HTR-8/SVneo (cell line): ENCODE measurements at places on chromosomes 3 and 15.

GRCh38 chr15:44536962-44537734 lies at the start of gene EIF3J:
EIF3J (plus strand) TSS chr15:44537147; CDS start chr15:44537195, 48 bp downstream.
- peak; percentile 94 for DNase-seq

DNA sequence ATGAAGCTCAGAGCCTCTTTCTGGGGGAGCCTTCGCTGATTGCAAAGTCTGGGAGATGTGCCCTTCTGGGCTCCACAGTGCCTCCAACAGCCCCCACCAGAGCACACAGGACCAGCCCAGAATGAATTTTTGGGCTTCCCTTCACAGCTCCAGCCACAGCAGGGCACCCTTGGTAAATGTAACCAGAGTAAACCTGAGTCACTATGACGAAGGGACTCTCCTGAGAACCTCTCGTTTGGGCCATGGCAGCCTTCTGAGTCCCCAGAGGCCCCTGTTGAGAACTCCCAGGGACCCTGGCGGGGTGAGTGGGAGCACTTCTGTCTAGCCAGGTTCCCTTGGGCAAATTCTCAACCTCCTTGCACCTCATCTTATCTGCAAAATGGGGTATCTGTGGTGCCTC lies 20.8 kb downstream of the FAM3D start:
- no peak for DNase-seq

DNA sequence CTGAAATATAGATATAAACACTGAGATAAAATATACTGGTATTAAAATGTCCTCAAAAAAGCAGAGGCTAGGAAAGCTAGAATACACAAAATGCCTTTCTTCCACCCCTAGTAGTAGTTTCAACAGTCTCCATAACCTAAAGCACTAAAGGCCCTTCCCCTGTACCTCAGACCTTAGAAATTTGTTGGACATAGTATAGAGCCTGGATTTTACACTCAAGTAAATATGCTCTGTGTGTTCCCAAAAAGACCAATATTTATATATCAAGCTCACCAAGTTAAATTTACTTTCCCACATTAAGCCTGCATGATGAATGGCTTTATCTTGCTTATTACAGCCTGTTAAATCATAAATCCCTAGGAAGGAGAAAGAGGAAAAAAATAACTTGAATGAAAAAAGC lies 378.7 kb upstream of the AZI2 start:
- no peak for DNase-seq

- DNase-seq, result no peak
Observed at GRCh38 chr3:195828762-195829161, 17.0 kb upstream of the MUC4 start.

- no peak for DNase-seq
Observed at GRCh38 chr3:119318876-119319275, 24.7 kb downstream of the ARHGAP31 start.

GRCh38 chr3:4773583-4773982 lies 205.7 kb upstream of the BHLHE40 start:
- DNase-seq, result no peak

GRCh38 chr3:52086461-52086860 lies 30.1 kb upstream of the DUSP7 start:
- no peak for DNase-seq

GRCh38 chr15:90358124-90359033 lies 6.3 kb downstream of the ZNF774 start:
- DNase-seq, result no peak

GRCh38 chr3:139588450-139588849 lies 48.9 kb upstream of the RBP1 start:
- no peak for DNase-seq
